ENCODE measurements at places on chromosomes 2 and 18.

GRCh38 chr2:62787386-62787785 is 81.9 kb downstream of the EHBP1 start:
- DNase-seq = no peak

GRCh38 chr2:84963692-84964405 is 7.1 kb upstream of the KCMF1 start:
- DNase-seq = no peak

DNA sequence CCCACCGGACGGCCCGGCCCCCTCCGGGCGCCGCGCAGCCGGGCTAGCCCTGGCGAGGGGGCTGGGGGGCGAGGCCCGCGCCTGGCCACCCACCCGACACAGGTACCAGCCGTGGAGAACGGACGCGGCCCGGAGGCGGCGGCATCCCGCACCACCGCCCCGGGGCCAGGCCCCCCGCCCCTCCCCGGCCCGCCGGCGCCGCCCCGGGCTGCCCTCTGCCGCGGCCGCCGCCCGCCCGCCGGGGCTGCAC is 405 bp downstream of the SOS1 start:
- no peak for DNase-seq

DNA sequence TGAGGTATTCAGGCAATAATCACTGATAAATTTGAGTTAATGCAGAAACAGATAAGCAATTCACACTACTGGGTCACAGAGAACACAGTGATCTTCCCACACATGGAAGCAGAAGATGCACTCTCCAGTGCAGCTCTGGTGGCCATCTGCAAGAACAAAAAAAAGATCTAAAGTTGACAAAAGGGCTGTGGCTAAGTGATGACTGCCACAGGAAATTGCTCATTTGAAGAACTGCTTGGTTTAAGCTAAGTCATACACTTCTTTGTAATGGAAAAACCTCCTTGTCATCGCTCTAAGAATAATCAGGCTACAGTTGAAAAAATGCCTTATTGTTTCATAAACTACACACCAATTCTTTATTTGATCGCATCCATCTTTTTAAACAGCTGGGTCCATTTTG is 115.1 kb downstream of the DTNB start:
- no peak for DNase-seq

- no peak for DNase-seq
These were observed 31.9 kb downstream of the BMP10 start for GRCh38 chr2:68839260-68839833.

Measured in CMK (cell line).